ENCODE measurements at places on chromosomes 5 and 9.

GRCh38 chr5:121688781-121689180 is 162.9 kb upstream of the FTMT start:
- DNase-seq: no peak

GRCh38 chr5:40623480-40624420 is 56.0 kb upstream of the PTGER4 start:
- DNase-seq: no peak

DNA sequence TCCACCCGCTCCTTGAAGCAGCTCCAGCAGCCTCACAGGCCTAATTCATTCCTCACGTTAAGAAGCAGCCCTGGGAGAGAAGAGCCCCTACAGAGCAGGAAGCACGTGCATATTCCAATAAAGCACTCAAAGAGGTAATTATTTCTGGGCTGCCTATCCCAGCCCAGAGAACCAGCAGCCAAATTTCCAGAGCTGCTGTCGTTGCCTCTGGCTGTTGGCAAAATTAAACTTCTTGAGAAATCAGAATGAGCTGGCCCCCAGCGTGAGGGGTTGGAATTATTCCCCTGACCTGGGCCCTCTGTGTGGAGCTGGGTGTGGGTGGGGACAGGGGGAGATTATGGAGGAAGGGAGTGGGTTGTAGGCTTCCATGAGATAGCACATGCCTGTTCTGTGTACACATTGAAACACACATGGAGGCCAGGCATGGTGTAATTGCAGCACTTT is 86.8 kb upstream of the HSPA9 start:
- no peak for DNase-seq

GRCh38 chr5:116444373-116445295 is 130.0 kb downstream of the SEMA6A start:
- no peak for DNase-seq

DNA sequence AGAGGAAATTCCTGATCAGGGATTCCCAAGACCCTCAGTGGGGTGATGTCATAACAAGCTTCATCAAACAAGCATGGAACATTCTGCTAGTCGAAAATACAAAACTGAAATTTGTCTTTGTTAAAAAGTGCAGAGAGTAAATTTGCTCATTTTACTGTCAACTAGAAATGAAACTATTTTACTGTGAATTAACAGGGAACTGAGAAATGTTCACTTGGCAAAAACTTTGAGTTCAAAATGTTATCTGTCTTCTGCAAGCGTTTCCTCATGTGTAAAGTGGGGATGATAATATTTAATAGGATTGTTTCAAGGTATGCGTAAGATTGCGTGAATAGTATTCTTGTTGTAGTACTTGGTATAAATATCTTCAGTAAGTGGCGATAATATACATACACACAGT is 45.4 kb downstream of the ALDH1A1 start:
- DNase-seq: no peak

DNA sequence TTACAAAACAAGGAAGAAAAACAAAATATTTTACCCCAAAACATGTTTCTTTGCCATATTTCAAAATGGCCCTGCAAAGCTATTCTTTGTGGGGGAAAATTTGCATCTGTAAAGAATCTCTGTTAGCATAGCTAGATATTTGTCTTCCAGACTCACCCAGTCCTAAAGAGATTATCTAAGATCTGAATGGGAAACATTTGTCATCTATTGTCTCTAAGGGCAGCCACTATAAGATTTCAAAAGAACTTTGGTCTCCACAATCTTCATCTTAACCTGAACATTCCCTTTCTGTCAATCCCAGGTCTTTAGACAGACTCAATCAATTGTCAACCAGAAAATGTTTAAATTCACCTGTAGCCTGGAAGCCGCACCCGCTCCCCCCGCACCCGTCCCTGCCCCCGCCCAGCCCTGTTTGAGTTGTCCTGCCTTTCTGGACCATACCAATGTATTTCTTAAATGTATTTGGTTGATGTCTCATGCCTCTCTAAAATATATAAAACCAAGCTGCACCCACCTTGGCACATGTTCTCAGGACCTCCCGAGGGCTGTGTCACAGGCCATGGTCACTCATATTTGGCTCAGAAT is 330.6 kb downstream of the RAB3C start:
- no peak for DNase-seq

DNA sequence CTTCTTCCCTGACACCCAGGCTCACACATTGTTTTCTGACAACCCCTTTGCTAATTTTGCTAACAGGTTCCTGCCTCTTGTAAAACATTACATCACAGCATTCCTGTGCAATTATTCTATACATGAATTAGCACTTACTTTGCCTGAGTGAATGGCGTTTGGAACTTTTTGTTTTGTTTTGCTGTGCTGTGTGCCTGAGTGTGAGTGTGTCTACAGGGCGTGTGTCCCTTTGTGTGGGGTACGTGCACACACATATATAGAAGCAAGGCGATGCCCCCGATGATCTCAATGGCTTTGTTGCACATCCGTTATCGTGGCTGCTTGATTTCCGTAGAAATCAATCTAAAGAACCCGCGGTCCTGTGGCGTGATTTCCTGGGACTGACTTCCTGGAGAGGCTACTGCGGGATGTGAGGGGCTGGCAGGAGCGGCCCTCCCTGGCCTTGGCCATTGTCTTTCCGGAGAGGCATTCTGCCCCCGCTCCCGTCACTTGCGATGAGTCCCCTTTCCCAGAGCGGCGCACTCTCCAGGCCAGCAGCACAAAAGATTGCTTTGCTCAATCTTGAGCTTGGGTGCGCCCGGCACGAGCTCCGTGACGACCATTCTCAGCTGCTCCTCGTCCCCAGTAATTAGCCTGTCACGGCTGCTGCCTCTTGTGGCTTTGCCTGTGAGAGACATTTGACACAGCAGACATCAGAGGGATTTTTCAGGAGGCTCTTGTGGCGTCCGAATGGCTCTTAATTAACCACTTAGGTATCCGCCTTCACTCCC is 398.1 kb upstream of the IRX1 start:
- DNase-seq: no peak

Data from RWPE1 (cell line).